IMR-90 (cell line): ENCODE measurements at places on chromosomes 1 and 21. TPM values are rescaled to one million over a fixed set of nuclear protein-coding genes. Genes with fewer than 3 reads are reported as not detected.

The FNBP1L gene
- total RNA-seq: 15.2 and 24.4 TPM in 2 replicates

The MPZL1 gene
- total RNA-seq: 81.7 and 87.3 TPM in 2 replicates

The HSD3B2 gene
- total RNA-seq: not detected in 2 replicates

The ZNF593OS gene
- total RNA-seq: not detected in 2 replicates

The CASQ2 gene
- not detected in 2 replicates for total RNA-seq

The DSCAM gene
- under 0.01 TPM in 2 replicates for total RNA-seq

The ANGPTL7 gene
- under 0.01 TPM in 1 of 2 replicates, not detected in the other for total RNA-seq

The PODN gene
- total RNA-seq: 0.54 and 0.56 TPM in 2 replicates

The GBP2 gene
- total RNA-seq: 12.8 and 17.7 TPM in 2 replicates

The NUF2 gene
- 18.5 and 23.6 TPM in 2 replicates for total RNA-seq

The DYRK3 gene
- 21.1 and 22.0 TPM in 2 replicates for total RNA-seq

The FYB2 gene
- total RNA-seq: under 0.01 TPM in 1 of 2 replicates, not detected in the other

The REG4 gene
- total RNA-seq: not detected in 2 replicates

The S100A7 gene
- not detected in 2 replicates for total RNA-seq

The CADM3 gene
- total RNA-seq: not detected in 2 replicates

The PUM1 gene
- 71.9 and 137 TPM in 2 replicates for total RNA-seq

The RXFP4 gene
- not detected in 2 replicates for total RNA-seq

The KRTAP19-1 gene
- not detected in 2 replicates for total RNA-seq

The LCE1A gene
- total RNA-seq: not detected in 2 replicates

The CYP4A11 gene
- total RNA-seq: not detected in 2 replicates

The GOLT1A gene
- not detected in 2 replicates for total RNA-seq

The KCNC4 gene
- 0.18 and 0.28 TPM in 2 replicates for total RNA-seq

The KPNA6 gene
- 50.7 and 53.6 TPM in 2 replicates for total RNA-seq

The LHX8 gene
- not detected in 2 replicates for total RNA-seq

The RHOC gene
- total RNA-seq: 699 and 764 TPM in 2 replicates
